ENCODE measurements at places on chromosomes 7 and 10.

- no peak for DNase-seq
Observed at GRCh38 chr7:8908889-8909288, 475.5 kb downstream of the NXPH1 start.

DNA sequence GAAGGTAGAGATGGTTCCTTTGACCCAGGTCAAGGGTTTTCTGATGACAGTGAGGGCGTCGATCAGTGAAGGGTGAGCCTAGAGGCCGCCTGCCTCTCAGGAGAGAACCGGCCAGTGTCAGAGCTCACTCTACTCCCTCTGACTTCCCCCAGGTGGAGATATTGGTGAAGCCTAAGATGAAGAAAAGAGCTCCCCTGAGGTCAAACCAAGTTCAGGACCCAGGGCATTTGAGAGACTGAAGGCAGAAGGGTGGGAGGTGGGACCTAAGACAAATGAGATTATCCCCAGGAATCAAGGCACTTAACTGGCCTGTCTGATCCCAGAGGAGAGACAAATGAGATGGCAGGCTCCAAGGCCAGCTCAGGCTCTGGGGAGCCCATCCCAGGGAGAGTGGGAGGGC is 104.7 kb downstream of the CDH23 start:
- DNase-seq = no peak

GRCh38 chr7:120436487-120437060 is 163.6 kb downstream of the KCND2 start:
- DNase-seq = no peak

- no peak for DNase-seq
Observed at GRCh38 chr7:138374119-138374693, 85.9 kb upstream of the TRIM24 start.

DNA sequence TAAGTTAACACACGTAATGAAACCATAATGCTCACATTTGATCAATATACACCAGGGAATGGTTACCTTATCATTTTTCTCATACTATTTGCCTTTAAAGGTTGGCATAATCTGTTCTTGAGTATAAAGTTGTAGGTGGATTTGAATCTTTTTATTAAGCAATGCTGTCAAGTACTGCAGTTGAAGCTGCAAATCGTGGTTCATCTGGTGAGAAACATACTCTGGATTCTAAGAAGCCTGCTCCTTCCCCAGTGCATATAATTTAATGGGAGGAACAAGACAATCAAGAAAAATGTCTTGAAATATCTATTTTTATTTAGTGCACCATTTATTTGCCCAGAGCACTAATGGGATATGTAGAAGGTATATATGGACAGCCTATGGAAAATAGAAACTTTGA is 68.7 kb upstream of the DLX6 start:
- no peak for DNase-seq

DNA sequence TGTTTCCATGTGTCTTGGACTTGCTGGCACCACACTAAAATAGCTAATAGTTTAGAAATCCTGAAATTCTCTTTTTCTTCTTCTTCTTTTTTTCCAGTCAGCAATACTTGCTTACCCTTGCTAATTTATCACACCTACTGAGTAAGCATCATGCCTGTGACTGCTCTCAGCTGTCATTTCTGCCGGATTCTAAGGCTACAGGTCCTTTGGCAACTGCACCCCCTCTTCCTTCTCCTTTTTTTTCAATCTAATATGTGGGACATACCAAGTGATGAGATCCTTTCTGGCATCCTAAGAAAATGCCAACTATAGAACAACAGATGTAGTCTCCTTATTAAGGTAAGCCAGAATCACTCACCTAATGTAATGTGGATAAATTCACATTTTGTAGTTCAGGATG is 444.7 kb downstream of the MAGI2 start:
- DNase-seq = no peak

DNA sequence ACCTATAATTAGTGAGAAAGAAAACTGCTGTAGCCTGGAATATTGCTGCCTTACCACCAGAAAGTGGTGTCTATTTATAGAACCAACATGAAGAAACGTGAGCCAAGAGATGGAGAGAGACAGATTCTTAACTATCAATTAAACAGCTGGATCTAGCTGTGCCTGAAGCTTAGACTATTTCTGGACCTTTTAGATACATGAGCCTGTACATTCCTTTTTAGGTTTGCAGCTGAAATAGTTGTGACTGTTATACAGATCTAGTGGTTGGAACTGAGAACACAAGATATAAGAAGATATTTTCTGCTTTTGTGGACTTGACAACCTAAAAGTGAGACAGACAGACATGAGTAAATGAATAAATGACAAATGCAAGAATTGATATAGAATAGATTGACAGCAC is 73.4 kb downstream of the CDK14 start:
- no peak for DNase-seq

DNA sequence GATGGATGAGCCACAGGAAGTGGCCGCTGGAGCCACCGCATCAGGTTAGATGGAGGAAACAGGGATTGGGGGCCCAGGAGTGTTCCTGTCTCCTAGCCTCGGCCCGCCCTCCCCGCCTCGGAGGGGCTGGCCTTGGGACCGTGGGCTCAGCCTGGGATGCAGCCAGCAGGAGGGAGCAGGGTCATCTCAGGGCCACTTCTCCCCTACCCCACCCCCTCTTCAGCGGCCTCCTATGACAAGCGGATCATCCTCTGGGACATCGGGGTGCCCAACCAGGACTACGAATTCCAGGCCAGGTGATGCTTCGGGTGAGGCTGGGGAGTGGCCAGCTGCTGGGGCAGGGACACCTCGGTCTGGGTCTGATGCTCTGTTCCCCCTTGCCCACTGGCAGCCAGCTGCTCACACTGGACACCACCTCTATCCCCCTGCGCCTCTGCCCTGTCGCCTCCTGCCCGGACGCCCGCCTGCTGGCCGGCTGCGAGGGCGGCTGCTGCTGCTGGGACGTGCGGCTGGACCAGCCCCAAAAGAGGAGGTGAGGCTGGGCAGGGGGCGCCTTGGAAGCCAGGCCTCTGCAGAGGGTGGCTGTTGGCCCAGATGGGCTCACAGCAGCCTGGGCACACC is 4.7 kb downstream of the LRWD1 start:
- no peak for DNase-seq

GRCh38 chr10:4083509-4084003 is 298.5 kb upstream of the KLF6 start:
- DNase-seq = no peak

All from GOT3 (cell line).